Smooth muscle cell of the umbilical artery (primary cell): ENCODE measurements at places on chromosomes 5 and 9. TPM values are rescaled to one million over a fixed set of nuclear protein-coding genes. Genes with fewer than 3 reads are reported as not detected.

The OLFML2A gene
- total RNA-seq = 2.1 TPM in 2 replicates

The CMYA5 gene
- under 0.01 and 0.28 TPM in 2 replicates for total RNA-seq

The ZNF300 gene
- 5.0 and 7.4 TPM in 2 replicates for total RNA-seq

The PTPN3 gene
- 0.30 and 1.9 TPM in 2 replicates for total RNA-seq

The ITK gene
- under 0.01 TPM in 1 of 2 replicates, not detected in the other for total RNA-seq

The FOXD4L6 gene
- total RNA-seq = 0.30 and 0.37 TPM in 2 replicates

The PDE8B gene
- not detected in 2 replicates for total RNA-seq
